Bone marrow (tissue), 2 donors: ENCODE measurements at places on chromosomes 13 and 19.
A peak's percentile ranks its signal among the peaks of the same experiment; 100 is the strongest.

DNA sequence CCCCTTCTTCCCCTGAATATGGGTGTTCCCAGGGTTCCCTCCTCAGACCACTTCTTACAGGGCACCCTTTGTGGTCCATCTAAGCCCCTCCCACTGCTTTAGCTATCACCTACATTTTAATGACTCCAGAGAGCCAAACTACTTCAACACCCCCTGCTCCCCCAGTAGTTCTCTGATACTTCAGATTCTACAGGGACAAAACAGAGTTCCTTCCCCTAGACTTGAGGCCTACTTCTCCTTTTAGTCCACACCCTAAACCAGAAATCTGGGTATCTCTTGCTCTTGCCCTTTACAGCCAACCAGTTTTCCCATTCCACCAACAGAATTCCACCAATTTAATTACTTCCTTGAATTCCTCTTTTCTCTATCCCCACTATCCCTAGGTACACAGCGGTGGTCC is 107.2 kb downstream of the KCNRG start:
- no peak for DNase-seq

- DNase-seq, result no peak
These were observed 53.7 kb downstream of the LACC1 start for GRCh38 chr13:43933378-43933777.

DNA sequence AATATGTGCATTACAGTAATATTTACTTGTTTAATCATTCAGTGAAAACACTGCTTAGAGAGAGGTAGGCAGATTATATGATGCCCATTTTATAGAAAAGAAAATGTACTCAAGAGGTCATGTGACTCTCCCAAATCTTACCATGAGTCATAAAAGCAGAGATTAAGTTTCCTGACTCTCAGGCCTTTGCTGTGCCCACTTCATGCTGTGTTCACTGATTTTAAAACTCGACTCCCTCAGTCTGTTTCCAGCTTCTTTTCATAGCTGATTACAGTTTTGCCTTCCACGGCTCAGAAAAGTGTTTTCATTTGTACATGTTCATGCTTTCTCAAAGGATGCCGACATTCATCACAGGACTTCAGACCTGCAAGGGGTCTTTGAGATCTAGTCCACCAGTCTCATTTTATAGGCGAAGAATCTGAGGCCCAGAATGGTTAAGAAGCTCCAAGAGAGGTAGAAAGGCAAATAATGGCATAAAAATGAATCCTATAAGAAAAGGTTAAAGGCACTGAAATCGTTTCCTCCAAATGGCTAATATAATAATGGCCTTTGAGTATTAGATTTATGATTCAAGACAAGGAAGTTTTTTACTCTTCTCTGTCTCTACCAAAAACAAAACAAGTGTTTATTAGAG is 9.0 kb upstream of the IPO5 start:
- DNase-seq, result no peak

DNA sequence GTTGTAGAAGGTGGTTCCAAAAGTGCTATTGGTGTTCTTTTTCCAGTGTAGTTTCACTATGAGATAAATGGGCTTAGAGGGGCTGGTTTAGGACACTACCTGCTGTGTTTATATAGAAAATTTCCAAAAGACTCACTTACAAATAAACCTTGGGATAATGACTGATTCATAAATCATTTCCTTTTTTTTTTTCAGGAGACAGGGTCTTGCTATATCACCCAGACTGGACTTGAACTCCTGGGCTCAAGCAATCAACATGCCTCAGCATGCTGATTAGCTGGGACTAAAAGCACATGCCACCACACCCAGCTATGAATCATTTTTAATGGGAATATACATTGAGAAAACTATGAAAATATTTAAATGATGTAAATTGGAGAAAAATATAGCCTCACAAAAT is 376.6 kb downstream of the PCDH9 start:
- no peak for DNase-seq

DNA sequence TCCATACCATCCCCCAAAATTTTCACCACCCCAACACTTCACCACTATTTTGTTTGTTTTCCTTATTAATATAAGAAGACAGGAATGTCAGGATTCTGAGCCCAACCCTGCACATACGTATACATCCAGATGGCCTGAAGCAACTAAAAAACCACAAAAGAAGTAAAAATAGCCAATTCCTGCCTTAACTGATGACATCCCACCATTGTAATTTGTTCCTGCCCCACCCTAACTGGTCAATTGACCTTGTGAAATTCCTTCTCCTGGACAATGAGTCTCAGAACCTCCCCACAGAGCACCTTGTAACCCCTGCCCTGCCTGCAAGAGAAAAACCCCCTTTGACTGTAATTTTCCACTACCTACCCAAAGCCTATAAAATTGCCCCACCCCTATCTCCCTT is 132.5 kb downstream of the ZNF675 start:
- no peak for DNase-seq

DNA sequence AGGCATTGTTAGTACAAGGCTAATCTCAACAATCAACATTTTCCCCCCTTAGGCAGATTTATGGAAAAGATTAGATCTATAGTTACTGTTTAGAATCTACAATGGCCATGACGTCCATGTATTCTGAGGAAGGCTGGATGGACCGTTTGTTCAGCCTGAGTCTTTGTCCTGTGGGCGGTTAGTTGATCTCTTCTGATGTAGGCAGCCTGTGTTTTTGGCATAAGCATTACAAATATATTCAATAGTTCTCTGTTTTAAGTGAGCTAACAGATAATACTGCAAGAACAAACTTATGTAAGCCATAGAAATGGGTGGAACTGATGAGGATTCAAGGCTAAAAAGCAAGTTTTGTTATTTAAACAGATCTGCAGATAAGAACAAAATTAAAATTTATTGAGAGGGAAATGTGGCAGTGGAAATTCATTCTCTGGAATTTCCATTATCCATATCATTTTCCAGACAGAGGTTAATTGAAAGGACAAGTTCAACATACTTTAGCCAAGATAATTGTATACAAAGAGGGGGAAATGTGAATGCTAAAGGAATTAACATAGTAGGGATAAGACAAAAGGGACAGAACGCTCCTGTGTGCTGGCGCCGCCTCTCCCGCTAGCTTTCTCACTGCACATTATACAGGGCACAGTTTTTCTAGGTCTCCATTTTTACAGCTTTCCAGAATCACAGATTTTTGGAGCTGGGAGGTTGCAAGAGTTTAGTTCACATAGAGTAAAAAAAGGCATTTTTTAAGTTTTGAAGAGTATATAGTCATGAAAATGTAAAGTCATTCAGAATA is 48.6 kb downstream of the FAM124A start:
- no peak for DNase-seq

- no peak for DNase-seq
These were observed 17.8 kb downstream of the POP4 start for GRCh38 chr19:29623726-29624488.

DNA sequence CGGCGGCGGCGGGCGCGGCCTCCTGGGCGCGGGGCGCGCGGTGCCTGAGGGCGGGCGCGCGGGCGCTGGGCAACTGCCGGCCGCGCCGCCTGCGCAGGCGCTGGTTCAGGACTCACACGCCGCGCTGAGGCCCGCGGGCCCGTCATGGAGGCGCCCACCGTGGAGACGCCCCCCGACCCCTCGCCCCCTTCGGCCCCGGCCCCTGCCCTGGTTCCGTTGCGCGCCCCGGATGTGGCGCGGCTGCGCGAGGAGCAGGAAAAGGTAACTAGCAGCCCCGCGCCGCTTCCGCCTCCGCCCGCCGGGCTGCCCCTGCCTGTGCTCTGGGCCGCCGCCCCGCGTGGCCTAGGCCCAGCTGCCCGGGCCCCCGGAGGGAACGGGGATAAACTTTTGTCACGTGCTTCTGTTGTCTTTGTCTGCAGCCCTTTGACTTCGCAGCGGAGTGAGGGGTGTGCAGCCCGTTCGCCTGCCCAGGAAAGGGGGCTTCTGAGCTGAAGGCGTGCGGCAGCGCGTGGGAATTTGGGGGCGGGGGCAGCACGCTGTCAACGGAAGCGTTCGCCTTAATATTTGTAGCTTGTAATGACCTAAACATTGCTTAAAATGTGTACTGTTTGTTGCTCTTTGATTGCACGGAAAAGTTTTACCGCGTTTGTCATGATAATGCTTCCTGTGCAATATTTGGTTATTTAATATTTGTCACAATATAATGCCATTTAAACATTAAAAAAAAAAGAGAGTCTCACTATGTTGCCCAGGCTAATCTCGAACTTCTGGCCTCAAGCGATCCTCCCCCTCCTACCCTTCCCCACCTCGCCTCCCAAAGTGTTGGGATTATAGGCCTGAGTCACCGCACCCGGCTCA is 594 bp downstream of the URI1 start:
- DNase-seq, result peak; percentile 18

DNA sequence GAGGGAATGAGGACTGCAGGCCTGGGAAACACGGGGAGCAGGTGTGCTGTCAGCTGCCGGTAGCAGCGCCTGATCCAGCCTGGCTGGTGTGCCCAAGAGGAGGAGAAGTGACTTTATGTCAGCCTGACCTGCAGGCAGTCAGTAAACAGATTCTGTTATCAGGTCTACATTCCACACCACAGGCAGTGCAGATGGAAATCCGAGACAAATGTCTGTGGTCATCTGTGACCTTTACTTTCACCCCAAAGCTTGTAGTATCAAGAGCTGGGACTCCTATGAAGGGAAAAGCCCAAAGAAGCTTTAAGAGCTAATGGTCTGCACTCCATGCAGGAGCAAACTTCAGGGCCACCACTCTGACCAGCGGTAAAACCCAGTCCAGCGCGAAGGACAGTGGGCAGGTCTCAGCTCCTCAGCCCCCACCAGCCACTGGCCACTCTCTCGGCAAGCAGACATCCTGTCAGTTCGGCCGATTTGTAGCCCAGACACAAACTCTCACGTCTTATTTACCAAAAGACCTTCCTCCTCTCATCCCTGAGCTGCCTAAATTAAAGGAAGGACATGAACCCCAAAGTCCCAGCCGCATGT is 7.7 kb downstream of the EPS15L1 start:
- DNase-seq, result no peak

DNA sequence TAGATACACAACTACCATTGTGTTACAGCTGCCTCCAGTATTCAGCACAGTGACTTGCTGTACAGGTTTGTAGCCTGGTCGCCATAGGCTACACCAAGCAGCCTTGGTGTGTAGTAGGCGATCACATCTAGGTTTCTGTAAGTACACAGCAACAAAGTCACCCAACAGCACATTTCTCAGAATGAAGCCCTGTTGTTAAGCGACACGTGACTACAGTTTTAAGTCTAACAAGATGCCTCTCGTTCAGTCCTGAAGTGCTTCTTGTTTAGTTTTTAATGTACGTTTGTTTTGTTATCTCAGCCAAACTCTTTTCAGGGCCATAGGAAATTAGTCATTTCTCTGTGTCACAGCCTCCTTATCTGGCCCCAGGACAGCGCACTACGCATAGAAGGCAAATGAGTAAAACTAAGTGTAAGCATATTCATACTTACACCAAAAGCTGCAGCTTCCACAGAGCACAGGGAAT is 50.0 kb upstream of the GPR183 start:
- peak; percentile 76 for DNase-seq

DNA sequence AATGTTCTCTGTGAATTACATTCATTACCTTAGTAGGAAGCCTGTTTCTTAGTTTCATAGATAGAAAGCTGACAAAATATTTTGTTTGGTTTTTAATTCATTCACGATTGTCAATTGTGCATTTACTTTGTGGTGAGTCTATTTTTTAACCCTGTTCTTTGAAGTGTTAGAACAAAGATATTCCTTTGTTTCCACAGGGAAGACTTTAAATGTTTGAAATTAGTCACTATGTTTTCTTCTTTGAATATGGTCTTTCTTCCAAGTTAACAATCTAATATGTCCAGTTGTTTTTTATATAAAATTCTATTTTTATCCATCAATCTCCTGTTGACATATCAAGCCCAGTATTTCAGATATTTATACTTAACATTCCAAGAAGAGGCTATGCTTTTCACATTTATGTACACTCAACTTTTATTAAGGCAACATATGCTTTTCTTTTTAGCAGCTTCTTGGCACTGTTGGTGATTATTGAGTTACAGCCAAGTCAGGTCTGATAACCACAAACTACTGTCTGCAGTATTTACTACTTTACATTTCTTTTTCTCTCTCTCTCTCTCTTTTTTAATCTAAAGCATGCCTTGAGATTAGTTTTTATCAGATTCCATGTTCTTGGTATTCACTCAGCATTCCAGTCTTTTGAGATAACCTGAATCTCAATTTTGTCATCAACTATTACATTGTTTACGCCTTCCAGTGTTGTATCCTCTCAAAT is 812.8 kb upstream of the SLC10A2 start:
- no peak for DNase-seq

- no peak for DNase-seq
These were observed 109.8 kb upstream of the FREM2 start for GRCh38 chr13:38577048-38577447.

DNA sequence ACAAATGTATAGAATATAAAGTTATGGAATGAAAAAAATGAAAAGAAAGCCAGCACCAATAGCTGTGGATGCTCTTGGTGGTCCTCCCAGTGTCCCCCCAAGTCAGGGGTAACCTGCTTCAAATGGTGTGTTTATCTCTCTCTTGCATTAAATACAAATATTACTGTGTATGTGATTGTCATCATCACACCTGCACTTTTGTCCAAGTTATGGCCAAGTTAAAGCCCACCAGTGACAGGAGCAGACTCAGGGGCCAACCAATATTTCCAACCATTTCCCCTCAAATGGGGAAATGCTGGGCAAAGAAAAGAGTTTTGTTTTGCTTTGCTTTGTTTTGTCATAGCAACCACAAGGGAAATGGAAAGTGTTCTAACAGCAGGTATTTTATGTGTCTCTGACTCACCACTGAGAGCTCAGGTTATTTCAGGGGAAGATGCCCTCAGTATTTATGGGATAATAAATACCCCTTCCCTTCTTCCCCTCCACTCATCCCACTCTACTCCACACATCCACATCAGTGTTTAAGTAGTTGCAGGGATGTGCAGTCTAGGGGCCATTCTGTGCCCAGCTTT is 133.6 kb downstream of the COL4A1 start:
- no peak for DNase-seq

DNA sequence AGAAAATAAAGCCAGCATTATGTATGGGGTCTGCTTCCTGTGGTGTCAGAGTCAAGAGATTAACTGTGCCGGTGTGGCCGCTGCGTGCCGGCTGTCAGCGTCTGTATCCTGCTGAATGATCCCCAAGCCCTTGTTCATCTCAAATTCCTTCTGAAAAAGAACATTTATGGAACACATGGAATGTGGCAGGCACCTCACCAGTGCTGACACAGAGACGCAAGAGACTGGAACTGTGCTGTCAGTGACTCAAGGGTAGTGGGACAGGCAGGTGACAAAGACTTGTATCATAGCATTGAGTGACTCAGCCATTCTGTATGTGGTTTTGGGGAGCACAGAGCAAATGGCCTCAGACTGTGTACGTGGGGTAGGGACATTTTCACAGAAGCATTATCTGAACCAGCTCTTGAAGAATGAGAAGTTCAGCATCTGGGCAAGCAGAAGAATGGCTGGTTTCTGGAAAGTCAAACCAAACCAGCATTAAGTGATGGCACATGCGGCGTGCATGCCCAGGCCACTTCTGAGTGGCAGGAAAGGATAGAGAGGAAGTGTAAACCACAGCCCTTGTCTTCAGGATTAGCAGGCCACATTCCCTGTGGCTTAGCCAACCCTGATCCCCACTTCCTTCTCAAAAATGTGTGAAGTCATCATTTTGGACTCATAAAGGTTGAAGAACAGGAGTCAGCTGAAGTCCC is 54.0 kb upstream of the IRS2 start:
- no peak for DNase-seq

GRCh38 chr19:10699650-10700335 is 1.4 kb upstream of the QTRT1 start:
- peak; percentile 28 for DNase-seq
